Right renal cortex interstitium (tissue), 3 donors: ENCODE measurements at places on chromosomes 7 and 10. TPM values are rescaled to one million over a fixed set of nuclear protein-coding genes. Genes with fewer than 3 reads are reported as not detected.

DNA sequence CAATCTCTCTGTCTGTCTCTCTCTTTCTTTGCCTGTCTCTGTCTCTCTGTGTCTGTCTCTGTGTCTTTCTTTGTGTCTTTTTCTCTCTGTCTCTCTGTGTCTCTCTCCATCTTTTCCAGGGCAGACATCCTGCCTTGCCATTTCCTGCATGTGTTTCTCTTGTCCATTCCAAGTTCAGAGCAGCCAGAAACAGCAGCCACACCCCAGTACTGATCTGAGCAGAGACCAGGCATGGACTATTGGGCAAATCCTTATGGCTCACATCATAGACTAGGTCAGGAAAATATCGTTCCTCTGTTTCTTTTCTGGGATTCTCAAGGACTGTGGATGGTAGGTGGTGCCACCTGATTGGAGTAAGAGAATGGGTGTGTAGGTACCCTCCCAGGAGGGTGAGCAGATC lies 95.8 kb downstream of the RAMP3 start:
- DNase-seq: no peak

The BPGM gene
- polyA plus RNA-seq: 47.6 TPM

- no peak for DNase-seq
Observed at GRCh38 chr10:11975795-11976194, 66.8 kb downstream of the UPF2 start.

DNA sequence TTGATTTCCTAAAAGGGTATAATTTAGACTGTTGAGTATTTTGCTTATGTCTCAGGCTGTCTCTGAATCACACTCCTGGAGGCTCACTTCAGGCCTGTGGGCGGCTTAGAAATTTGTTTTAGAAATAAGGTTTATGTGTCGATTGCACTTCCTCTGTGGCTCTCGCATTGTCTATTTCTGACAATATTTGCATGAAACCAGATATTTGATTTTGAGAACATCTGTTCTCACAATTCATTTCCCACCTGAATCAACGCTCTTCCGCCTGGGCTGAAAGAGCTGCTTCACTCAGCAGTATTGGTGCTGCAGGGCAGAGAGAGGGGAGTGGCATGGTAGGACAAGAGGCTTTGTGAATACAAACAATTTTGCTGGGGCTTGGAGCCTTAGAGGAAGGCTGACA lies 262.0 kb downstream of the ADRA2A start:
- DNase-seq: no peak

- no peak for DNase-seq
Observed at GRCh38 chr10:82762641-82763040, 887.6 kb downstream of the NRG3 start.

DNA sequence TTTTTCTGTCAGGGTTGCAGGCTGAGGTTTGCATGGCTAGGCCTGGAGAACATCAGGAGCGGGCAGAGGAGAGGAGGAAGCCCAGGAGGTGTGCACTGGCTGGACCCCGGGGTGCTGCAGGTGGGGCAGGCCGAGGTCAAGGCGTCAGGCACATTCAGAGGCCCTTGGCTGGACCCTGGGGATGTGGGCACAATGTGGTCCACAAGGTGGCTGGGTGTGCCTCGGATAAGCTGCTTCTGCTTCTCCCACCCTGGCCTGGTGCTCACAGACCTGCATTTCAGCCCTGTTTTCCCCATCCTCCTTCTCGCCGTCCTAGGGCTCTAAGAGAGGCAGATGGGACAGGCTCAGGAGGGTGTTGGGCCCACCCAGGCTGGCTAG lies 108.2 kb downstream of the ADCY1 start:
- no peak for DNase-seq
